ENCODE measurements at places on chromosomes 16 and 17.
A peak's percentile ranks its signal among the peaks of the same experiment; 100 is the strongest.

GRCh38 chr17:7972131-7972785 lies 30.2 kb upstream of the GUCY2D start:
- DNase-seq, result no peak

DNA sequence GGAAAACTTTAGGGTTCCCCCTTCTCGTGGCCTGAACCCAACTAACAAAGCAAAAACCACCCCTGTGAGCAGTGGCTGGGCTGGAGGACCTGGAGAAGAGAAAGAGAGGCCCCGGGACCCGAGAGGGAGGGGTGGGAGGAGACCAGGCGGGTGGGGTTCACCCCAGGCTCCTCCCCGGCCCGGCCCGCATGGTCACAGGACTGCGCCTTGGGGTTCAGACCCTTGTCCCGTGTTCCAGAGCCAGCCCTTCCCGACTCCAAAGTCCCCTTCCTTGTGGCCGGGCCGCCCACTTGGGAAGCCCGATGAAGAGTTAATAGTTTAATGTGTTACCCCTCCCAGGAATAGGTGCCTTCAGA lies 852 bp downstream of the MARVELD3 start:
- DNase-seq, result no peak

- DNase-seq, result no peak
Measured at GRCh38 chr17:49600949-49601348, 25.3 kb downstream of the NXPH3 start.

- no peak for DNase-seq
Measured at GRCh38 chr17:58284613-58285421, 4.1 kb upstream of the MPO start.

- no peak for DNase-seq
Measured at GRCh38 chr16:89269805-89270665, 52.5 kb downstream of the ZNF778 start.

DNA sequence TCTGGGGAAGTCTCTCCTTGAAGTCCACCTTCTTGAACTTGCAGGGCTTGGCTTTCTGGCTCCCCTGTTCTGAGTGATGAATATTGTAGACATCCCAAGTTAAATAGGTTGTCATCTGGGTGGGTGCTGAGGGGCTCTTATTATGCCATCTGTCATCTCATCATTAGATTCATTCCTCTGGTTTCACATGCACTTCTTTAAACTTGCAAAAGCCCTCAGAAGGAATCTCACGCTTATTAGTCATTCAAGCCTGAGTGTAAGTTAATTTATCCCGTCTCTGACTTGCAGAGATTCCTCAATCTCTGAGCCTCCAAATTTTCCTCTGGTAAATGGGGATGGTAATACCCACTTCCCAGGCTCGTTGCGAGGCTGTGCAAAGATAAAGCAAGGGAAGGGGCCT lies 5.7 kb downstream of the MGAT5B start:
- no peak for DNase-seq

GRCh38 chr17:3964203-3965117 lies at the start of gene ATP2A3:
TSS of gene ATP2A3 (minus strand) at chr17:3964437. CDS start at chr17:3964291, 146 bp downstream.
- DNase-seq, result peak; percentile 61

DNA sequence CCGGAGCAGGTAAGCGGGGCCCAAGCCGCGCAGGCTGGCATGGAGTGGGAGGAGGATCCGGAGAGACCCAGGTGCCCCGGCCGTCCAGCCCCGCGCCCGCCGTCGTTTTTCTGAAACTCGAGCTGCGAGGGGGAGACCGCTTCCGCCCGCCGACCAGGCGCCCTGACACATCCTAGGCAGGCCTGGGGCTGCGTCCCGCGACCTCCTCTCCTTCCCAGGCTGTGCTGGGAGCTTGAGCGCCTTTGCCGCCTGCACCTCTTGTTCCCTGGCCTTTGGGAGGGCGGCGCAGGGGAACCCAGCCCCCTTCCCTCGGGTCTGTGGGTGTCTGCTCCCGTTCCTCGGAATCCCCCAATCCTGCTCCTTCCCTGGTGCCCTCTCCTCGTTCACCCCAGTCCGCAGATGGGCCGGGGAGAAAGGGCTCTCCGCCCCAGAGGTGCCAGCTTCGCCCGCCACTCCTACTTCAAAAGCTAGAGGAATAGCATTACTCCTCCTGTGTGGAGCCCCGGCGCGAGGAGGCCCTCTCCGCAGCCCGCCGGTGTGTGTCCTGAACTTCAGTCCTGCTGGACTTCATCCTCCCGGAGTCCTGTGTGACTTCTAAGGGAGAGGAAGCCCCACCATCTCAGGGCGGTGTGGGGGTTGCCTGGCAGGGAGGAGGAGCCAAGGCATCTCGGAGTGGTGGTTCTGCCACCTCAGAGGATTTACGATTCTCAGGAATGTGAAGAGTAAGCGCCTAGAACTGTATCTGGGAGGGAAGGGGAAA lies 1.0 kb downstream of the NHERF1 start:
- no peak for DNase-seq
